SK-N-DZ (cell line): ENCODE measurements at places on chromosomes 7 and 10.
A peak's percentile ranks its signal among the peaks of the same experiment; 100 is the strongest.

DNA sequence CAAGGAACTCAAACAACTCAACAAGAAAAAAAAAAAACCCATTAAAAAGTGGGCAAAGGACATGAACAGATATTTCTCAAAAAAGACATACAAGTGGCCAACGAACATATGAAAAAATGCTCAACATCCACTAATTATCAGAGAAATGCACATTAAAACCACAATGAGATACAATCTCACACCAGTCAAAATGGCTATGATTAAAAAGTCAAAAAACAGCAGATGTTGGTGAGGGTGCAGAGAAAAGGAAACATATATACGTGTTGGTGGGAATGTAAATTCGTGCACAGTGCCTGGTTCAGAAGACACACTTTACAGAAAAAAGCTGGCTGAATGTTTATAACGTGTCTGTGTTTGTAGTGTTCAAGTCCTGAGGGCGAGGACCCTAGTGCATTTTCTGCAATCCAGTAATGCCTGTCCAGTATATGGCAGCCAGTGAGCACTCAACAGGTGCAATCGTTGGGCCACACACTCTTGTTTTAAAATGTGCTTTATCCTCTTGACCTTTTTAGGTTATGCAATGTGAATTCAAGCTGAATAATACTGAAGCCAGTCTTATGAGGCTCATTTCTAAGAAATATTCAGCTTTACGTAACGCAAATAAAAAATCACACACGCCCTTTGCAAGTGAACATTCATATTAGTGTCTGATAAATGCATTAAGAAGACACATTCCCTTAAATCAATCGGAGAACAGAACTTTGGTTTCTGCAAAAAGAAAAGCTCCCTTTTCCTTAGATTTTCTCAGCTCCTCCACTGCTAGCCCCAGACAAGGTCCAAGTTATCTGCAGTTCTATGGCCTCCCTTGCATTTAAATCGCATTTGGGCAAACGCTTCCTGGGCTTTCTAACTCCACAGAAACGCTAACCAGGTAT lies 813 bp upstream of the MTURN start:
- DNase-seq: peak; percentile 8

GRCh38 chr10:100847440-100847839 lies 65.3 kb upstream of the SLF2 start:
- no peak for DNase-seq

DNA sequence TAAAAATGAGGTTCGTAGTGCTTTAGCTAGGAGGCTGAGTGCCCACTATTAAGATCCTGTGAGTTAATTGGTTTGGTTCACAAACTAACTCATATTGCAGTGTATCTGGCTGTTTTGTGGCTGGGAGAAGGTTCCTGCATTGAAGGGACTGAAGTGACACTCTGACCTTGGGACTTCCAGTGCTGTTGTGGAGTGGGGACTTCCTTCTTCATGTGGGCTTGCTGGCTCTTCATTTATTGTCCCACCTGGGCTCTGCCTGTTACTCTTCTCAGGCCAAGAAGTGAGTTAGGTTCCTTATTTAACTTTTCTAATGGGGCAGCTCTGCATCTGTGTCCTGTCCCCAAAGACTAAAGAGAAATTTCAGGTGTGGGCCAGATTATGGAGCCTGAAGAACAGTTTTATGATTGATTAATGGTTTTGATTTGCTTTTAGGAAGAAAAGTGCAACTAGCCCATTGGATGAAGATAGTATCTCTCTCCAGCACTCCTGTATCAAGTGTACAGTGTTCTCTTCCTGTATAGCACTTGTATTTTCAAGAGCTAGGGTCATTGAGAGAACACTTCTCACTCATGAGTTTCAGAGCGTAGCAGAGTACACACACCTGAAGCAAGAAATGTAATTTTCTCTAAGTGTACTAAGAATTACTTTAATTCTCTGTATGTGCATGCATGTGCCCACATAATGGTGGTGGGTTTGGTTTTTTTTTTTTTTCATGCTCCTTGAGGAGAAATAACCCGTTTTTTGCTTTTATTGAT lies 54.8 kb downstream of the AUTS2 start:
- no peak for DNase-seq

DNA sequence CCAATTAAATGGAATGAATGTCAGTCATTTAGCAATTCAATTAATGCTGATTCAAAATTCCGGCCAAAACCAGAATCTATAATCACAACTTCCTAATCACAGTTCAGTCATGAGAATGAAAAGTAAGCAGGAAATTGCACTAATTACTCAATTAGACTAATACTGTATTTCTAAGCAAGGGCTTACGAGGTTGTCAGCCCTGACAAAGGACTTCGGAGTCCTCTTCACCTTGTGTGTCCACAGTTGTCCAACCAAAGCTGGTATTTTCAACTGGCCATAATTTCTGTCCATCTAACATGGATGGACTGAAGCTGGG lies 17.4 kb downstream of the CPA1 start:
- no peak for DNase-seq

- peak; percentile 58 for DNase-seq
Observed at GRCh38 chr7:15489383-15489782, 72.4 kb downstream of the AGMO start.

GRCh38 chr7:158680754-158681153 lies 23.9 kb downstream of the NCAPG2 start:
- no peak for DNase-seq

DNA sequence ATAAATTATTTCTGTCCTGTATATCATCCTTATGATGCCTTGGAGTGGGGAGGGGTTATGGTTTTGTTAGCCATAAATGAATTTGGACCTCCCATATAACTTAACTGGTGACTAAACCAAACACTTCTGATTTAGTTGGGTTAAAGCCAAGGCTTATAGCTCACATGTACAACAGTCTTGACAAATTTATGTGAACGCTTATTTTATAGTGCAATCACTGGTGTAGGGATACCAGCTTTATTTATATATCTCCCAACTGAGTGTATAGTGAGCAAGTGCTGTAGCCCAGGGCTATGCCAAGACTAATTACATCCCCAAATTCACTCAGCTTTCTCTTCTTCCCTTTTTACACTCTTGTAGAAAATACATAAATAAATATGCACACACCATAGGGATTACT lies 956.2 kb downstream of the SORCS3 start:
- no peak for DNase-seq

DNA sequence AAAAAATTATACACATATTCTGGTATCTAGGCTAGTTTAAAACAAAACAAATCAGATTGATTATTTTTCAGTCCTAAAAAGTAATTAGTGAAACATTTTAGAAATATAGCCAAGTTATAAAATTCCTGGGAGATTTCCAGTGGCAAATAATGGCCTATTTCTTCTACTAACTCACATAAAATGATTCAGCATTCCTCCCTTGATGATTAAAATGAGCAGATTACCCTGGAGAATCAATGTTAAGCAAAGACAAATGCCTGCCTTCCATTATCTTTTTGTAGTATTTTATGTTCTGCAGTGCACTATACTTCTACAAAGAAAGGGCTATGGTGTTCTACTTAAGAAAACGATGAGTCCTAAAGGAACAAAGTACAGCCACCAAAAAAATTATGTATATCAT lies 53.6 kb downstream of the PARD3 start:
- no peak for DNase-seq

DNA sequence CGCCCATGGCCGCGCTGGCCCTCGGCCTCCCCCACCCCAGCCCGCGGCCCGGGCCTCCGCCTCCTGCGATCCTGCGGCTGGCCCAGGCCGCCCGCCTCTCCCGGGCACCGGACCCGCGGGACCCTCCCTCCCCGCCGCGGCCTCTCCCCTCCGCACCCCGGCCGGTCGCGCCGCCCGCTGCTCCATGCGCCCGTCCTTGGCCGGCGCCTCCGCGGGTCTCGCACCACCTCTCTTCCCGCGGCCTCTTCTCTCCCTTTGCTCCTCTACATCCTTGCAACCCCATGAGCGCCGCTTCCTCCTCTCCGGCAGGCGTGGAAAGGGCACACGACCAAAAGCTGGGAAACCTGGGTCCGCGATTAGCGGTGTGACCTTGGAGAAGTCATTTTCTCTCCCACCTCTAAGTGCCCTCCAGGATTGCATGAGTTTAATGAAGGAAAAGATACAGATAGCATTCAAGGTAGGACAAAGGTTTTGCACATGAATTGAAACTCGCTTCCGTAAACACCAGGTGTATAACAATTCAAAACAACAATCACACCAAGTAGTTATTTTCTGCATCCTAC lies 448 bp upstream of the SRPK2 start:
- DNase-seq: peak; percentile 76

- DNase-seq: peak; percentile 55
Observed at GRCh38 chr7:135414850-135415439, 95.0 kb downstream of the CNOT4 start.

- peak; percentile 52 for DNase-seq
Observed at GRCh38 chr7:154484406-154484805, 432.2 kb downstream of the DPP6 start.

DNA sequence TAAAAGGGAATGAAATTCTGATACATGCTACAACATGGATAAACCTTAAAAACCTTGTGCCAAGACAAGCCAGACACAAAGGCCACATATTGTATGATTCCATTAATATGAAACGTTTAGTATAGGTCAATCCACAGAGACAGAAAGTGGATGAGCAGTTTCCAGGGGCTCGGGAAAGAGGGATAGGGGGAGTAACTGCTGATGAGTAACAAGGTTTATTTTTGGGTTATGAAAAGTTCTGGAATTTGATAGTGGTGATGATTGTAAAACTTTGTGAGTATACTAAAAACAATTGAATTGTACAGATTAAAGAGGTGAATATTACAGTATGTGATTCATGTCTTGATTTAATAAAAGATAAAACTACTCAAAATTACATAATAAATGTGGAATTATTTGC lies 19.1 kb upstream of the SLC13A1 start:
- DNase-seq: no peak

- DNase-seq: no peak
Observed at GRCh38 chr10:66519616-66520015, 406.2 kb upstream of the LRRTM3 start.

GRCh38 chr7:159103382-159104187 lies 41.1 kb downstream of the VIPR2 start:
- DNase-seq: no peak

GRCh38 chr7:44275957-44276570 lies 49.3 kb downstream of the CAMK2B start:
- DNase-seq: peak; percentile 83

DNA sequence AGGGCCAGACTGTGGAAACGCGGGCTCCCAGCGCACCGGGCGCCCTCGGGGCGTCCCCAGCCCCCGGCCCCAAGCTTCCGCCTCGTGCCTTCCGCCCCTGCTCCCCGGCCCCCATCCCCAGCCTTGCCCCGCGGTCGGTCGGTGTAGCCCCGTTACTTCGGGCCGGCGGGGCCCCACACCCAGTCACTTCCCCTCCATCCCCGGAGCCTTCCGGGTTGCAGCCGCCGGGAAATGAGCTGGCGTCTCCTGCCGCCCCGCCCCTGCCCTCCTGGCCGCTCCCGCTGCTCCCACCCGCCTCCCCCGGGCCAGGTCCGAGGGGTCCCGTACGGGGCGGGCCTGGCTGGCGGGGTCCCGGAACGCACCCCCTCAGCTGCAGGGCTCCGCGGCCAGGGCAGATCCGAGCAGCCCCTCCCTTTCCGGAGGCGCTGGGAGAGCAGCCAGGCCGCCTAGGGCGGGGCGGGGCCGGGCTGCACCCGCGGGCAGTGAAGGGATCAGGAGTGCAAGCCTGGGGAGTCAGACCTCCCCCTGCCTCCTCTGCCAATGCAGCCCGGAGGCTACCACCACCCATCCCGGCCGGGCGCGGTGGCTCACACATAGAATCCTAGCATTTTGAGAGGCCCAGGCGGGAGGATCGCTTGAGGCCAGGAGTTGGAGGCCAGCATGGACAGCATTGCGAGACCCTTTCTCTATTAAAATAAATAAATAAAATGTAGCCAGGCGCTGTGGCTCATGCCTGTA lies 709 bp downstream of the ARPC1B start:
- DNase-seq: peak; percentile 44

DNA sequence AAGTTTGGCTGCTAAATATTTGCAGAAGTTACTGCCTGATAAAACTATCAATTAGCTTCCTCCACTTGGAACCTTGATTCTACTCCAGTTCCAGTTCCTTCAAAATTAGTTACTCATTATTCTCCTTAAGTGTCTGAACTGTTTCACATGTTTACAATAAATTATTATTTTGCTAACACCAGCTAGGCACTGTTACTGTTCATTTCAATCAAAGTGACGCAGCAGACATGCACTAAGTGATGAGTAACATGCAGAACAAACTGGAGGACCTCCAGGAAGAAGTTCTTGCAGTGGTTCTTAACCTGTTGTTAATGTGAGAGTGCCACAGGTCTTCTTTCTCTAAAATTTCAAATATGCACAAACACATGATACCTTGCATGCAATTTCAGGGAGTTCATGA lies 491.8 kb upstream of the SEMA3A start:
- no peak for DNase-seq
